ENCODE measurements at places on chromosomes 11 and 22.

DNA sequence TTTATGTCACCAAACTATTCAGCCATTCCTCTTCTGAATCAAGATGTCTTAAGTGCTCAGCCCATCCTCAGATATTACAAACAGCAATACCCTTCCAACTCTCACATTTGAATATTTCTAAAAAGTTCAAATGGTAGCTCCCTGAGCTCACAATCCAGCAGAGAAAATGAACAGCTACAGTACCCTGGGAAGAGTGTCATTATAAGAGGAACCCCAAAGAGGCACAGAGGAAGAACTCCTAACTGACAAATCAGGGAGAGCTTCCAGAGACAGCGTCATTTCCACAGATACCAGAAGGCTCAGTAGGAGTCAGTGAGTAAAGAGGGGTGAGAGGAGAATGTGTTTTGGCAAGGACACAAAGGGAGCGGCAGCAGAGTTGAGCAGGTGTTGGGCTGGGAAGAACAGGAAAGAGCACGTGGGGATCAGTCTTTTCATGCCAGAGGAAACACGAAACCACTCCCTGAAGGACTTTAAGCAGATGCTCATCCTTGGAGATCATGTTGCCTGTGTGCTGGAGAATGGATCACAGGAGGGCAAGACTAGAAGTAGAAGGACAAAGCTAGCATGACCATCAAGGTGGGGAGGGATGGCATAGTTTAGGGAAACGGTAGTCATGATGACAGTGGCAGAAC lies 4.3 kb downstream of the CLTCL1 start:
- DNase-seq: no peak

DNA sequence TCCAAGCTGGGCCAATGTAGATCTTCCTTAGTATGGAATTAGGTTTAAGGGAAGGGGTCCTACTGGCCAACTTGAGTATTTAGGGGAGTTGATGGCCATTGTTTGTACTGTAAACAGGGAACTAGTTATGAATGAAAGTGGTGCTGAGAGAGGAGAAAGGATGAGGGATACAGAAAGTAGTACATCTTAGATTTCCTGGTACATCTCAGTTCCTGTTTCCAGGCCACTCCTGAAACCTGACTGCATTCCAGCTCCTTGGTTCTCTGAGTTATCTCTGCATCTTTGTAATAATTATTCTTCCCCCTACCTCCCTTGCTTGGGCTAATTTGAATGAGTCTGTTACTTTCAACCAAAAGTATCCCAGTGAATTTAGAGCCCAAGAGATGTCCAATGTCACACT lies 30.1 kb downstream of the MIAT start:
- DNase-seq: no peak

GRCh38 chr11:8218840-8219239 lies 44.8 kb downstream of the LMO1 start:
- no peak for DNase-seq

- no peak for DNase-seq
Measured at GRCh38 chr22:37519268-37520195, at the start of gene CARD10. TSS of gene CARD10 (minus strand) at chr22:37519415. CDS start at chr22:37519200, 215 bp downstream.

DNA sequence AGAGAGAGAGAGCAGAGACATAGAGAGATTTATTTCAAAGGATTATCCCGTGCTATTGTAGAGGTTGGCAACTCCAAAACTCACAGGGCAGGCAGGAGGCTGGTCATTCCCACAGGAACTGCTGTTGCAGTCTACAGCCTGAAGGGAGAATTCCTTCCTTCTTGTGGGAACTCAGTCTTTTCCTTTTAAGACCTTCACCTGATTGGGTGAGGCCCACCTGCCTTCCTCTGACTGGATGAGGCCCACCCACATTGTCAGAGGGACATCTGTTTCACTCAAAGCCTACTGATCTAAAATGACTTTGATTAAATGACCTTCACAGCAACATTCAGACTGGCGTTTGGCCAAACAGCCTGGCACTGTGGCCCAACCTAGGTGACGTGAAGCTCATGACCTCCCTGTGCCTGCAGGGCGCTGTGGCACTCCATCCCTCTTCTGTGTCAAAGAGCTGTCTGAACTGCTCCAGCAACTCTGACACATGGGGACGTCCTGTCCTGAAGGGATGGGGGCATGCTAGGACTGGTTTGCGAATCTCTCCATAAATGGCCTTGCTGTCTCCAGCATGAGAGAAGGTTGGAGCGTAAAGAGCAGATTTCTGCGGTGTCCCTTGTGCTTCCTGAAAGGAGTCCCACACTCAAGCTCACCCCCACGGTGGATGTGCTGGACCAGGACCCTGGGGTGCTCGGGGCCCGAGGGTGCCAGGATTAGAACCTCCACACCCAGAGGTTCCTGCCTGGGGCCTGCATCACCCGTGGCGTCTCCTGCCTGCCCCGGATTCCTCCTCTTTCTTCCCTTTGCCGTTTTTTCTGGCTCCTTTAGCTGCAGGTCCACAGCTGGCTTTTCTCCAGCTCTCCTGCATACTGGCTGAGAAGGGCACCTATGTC lies 20.7 kb downstream of the KRTAP5-5 start:
- no peak for DNase-seq

DNA sequence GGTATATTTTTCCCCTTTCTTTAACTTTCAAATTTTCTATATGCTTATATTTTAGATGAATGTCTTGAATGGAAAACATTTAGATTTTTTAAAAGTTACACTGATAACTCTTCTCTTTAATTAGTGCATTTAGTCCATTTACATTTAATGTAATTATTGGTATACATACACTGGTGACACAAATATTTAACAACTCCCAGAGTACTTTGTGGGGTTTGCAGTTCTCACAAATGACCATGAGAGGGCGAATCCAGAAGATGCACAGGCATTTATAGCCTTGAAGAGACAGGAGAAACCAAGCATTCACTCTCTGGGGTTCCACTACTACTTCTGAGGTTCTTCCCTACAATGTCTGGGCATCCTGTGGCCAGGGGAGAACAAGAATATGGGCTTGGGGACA lies 125.1 kb downstream of the TIMP3 start:
- DNase-seq: peak; percentile 37

DNA sequence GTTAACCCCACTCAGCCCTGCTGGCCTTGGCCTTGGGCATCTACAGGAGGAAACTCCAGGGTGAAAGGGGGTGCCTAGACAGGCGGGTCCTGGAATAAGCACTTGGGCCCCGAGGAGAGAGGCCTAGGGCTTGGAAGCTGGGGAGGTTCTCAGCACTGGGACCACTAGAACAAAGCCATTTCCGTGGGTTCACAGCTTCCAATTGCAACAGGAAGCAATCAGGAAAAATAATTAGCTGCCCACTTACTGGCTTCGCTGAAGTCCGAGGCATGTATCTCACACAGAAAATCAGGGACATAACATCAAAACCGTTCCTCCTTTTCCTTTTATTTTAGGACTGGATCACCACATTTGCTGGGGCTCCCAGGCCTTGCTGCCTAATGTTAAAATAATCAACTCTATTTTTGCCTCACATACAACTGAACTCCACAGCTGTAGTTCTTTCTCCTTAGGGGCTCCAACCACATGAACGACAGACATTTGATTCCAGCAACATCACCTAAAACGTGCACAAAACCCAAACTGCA lies 161.1 kb upstream of the GRK3 start:
- DNase-seq: no peak

DNA sequence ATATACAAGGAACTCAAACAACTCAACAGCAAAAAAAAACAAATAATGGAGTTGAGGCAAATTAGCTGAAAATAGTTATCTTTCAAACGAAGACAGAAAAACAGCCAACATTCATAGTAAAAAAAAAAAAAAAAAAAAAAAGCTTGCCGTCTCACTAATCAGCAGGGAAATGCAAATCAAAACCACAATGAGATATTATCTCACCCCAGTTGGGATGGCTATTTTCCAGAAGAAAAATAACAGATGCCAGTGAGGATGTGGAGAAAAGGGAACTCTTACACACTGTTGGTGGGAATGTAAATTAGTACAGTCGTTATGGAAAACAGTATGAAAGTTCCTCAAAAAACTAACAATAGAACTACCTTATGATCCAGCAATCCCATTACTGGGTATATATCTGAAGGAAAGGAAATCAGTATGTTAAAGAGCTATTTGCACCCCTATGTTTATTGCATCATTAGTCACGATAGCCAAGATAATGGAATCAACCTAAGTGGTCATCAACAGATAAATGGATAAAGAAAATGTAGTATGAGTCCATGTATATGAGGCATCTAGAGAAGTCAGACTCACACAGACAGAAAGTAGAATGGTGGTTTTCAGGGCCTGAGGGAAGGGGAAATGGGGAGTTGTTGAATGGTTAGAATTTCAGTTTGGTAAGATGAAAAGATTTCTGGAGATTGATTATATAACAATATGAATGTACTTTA lies 56.0 kb downstream of the USP35 start:
- DNase-seq: no peak

- peak; percentile 45 for DNase-seq
Measured at GRCh38 chr22:40855979-40856512, 393 bp downstream of the ST13 start.

- DNase-seq: no peak
Measured at GRCh38 chr11:92978271-92979111, 9.0 kb downstream of the MTNR1B start.

DNA sequence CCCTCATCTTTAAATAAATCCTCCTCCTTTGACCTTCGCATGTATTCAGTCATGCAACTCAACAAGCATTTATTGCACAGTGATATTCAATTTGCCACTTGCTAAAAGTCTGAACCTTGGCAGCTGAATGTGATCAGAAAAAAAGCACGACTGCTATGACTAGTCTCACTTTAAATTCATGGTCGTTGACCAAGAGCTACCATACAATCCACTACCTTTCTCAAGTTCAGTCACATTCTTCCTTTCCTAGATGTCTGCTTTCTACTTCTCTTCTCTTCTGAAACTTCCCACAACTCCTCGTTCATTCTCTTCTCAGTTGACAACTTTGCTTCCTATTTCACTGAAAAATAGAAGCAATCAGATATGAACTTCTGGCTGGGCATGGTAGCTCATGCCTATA lies 2.0 kb upstream of the SAA1 start:
- DNase-seq: peak; percentile 69

Measured in GM12865 (cell line).